Vagina (tissue), 2 donors: ENCODE measurements at places on chromosomes 12 and 14.

- no peak for DNase-seq
Measured at GRCh38 chr14:90521084-90521929, 124.5 kb downstream of the CALM1 start.

DNA sequence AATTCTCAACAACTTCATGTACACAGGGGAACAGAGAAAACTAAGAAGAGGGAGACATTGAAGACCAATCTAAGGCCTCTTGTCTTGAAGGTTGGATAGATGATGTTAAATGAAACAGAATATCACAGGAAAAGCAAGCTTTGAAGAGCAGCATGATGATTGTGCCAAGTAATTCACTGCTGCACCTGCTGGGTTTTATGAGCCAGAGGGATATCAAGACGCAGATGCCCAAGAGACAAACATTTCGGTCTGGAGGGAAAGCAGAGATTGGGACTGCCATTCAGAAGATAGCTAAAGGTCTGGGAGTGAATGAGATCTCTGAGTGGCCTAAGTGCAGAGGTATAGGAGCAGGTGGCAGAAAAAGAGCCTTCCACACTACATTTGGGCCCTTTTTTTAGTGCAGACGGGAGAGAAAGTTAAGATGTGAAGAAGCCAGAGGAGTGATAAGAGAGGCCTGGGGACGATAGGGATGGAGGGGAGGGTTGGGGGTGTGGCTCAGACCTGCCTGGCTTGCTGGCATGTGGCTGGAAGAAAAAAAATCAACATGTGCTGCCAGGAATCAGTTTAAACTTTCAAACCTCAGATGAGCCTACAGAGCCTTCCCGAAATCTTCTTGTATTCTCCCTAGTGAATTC lies 200.6 kb downstream of the AEBP2 start:
- DNase-seq: no peak

DNA sequence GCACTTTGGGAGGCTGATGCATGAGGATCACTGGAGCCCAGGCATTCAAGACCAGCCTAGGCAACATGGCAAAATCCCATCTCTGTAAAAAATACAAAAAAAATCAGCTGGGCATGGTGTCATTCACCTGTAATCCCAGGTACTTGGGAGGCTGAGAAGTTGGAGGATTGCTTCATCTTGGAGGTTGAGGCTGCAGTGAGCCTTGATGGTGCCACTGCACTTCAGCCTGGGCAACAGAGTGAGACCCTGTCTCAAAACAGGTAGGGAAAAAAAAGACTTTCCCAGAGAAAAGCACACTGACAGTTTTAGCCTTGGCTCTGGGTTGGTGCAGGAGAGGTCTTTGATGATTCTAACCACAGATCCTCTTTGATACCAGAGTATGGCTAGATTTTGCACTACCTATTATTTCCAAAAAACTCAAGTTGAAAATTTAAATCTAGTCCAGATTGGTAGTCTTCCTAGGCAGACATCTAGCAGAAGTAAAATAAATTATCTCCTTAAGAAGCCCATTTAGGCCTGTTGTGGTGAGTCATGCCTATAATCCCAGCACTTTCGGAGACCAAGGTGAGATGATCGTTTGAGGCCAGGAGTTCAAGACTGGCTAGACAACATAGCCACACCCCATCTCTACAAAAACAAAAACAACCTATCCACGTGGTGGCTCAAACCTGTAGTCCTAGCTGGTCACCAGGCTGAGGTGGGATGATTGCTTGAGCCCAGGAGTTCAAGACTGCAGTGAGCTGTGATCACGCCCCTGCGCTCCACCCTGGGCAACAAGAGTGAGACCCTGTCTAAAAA lies 18.6 kb downstream of the LARP4 start:
- DNase-seq: no peak

- DNase-seq: no peak
Measured at GRCh38 chr12:188910-189621, 24.9 kb downstream of the SLC6A12 start.

DNA sequence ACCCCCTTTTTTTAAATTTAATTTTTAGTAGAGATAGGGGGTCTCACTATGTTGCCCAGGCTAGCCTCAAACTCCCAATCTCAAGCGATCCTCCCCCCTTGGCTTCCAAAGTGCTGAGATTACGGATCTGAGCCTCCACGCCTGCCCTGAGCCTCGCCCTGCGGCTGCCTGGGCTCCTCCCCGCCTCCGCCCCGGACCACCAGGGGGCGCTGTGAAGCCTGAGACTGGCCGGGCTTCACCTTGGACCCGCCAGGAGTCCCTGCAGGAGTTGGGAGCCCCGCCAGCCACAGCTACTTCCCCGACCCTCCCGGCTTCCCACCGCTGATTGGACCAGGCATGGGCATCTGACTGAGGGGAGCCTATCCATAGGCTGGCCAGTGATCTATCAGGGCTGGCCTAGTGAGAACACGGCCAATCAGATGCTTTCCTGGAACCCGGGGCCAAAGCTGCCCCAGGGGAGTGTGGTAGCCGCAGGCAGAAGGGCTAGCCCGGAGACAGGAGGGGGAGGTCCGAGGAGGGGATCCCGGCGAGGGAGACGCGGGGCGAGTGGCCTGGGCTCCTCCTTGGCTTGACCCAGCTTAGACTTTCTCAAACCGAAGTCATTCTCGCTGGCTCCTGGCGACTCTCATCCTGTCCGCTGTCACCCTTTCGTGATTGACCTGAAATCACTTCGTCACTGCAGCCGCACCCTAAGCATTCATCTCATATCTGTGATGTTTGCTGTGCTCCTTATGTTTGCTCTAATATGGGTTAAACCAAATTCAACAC lies 15.1 kb upstream of the ANKRD9 start:
- DNase-seq: peak; percentile 99

DNA sequence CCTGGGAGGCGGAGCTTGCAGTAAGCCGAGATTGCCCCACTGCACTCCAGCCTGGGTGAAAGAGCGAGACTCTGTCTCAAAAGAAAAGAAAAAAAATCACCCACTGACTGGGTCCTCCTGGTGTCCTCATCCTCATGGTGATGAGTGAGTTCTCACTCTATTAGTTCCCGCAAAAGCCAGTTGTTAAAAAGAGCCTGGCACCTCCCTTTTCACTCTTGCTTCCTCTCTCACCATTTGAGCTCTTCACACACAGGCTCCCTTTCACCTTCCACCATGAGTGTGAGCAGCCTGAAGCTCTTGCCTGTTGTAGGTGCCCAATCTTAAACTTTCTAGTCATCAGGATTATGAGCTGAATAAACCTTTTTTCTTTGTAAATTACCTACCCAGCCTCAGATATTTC lies 176.4 kb downstream of the SLC38A4 start:
- no peak for DNase-seq

GRCh38 chr12:99619389-99620158 lies 28.0 kb upstream of the GARIN6 start:
- DNase-seq: no peak

GRCh38 chr14:54166049-54166950 lies 209.7 kb upstream of the BMP4 start:
- DNase-seq: no peak

DNA sequence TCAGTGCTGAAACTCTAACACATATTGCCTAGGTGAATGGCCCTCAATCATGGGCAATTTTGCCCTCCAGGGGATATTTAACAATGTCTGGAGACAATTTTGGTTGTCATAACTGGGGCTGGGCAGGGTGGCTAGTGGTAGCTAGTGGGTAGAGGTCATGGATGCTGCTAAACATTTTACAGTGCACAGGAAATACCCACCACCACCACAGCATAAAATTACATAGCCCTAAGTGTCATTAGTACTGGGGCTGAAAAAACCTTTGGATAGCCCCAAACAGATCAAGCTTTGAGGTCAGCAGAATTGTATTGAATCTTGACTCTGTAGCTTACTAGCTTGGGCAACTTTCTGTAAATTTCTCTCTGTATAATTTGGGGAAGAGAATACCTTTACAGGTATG lies 758.0 kb downstream of the BCL11B start:
- no peak for DNase-seq

- DNase-seq: no peak
Measured at GRCh38 chr14:77812028-77812427, 12.1 kb downstream of the ADCK1 start.
